ENCODE measurements at places on chromosomes 6 and 20. TPM values are rescaled to one million over a fixed set of nuclear protein-coding genes. Genes with fewer than 3 reads are reported as not detected.

ARMH2 gene
- not detected for total RNA-seq

SPACA1 gene
- not detected for total RNA-seq

PDYN gene
- not detected for total RNA-seq

BHLHE23 gene
- total RNA-seq: not detected

ME1 gene
- not detected for total RNA-seq

LST1 gene
- 14.6 TPM for total RNA-seq

TDRD6 gene
- total RNA-seq: not detected

PTCRA gene
- not detected for total RNA-seq

SLC23A2 gene
- 21.3 TPM for total RNA-seq

VGLL2 gene
- total RNA-seq: not detected

OPN5 gene
- not detected for total RNA-seq

SPATA25 gene
- 1.1 TPM for total RNA-seq

CFB gene
- total RNA-seq: not detected

PRDM13 gene
- not detected for total RNA-seq

AIF1 gene
- 71.8 TPM for total RNA-seq

DDAH2 gene
- total RNA-seq: 5.8 TPM

RPS6KA2 gene
- total RNA-seq: 2.1 TPM

RUNX2 gene
- total RNA-seq: 60.8 TPM

GRCh38 chr20:38246357-38247165 is 14.0 kb downstream of the KIAA1755 start:
- DNase-seq: no peak

DNA sequence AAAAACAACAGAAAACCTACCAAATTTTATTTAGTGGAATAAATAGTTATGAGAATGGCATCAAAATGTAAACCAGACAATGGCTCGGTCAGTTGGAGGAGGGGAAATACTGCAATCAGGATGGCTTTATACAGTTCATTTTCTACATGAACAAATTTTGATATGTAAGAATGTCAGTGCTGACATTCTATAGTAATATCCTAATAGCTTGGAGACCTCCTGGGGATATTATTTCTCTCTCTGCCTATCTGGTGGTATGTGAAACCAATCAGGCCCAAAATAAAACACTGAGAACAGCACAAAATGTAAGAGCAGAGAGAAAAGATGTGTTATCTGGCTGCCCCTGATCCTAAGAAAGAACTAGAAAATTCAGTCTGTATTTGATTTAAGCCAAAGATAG is 327.7 kb downstream of the UBE3D start:
- DNase-seq: no peak

DNA sequence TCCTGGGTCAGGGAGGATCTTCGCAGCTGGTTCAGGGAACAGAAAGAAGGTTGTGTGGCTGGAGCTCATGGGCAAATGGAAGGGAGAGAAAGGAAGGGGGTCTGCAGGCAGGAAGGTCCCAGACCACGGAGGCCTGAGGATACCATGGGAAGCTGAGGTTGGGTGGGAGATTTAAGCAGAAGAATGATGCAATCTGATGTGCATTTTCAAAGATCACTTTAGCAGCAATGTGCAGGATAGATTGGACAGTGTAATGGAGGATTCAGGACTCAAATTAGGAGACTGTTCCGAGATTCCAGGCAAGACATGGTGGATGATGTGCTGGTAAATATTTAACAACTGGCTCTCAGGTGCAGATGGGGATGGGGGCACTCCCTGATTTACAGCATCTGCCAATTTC is 5.8 kb upstream of the RRBP1 start:
- DNase-seq: no peak

DNA sequence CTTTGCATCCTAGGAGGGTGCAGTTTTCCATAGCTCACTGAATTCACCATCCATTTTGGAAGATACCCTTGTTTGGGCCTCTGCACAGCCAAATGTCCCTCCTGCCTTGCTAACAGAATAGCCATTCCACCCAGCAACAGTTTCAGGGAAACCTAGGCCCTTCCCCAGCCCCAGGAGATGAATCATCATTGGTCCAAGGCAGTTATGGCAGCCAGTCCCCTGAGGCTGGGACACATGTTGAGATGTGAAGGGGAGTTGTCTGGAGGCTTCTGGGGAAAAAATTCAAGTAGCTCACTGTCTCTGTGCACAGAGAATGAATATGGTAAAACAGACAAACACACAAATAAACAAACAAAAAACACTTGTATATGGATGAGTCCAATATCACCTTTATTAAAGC is 17.4 kb upstream of the SIRPB2 start:
- no peak for DNase-seq

- DNase-seq: no peak
Observed at GRCh38 chr6:81381382-81381916, 371.0 kb downstream of the TENT5A start.

DNA sequence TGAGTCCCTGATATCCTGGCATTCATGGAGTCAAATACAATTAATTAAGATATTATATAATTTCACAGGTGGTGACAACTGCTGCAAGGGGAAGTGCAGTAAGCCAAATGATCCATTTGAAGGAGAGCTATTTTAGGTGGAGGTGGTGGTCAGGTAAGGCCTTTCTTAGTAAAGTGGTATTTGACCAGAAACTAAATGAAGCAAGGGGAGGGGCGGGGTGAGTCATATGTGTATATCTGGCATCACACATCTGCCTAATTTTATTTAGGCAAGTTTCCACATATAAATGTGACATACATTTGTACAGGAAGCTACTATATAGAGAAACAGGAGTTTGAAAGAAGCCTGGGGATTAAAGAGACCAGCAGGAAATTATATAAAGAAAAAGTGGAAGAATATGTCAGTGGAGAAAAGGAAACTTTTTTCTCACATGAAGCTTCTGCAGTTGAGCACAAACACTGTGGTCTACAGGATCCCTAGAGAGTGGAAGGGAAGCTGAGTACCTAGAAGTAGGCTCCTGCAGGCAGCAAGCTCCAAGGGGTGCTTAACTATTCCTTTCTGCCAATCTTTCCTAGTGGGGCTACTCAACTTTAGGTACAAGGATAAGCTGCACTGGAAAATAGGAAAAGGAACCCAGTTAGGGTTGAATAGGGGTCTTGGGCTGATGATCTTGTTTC is 99.6 kb downstream of the OGFRL1 start:
- DNase-seq: no peak

DNA sequence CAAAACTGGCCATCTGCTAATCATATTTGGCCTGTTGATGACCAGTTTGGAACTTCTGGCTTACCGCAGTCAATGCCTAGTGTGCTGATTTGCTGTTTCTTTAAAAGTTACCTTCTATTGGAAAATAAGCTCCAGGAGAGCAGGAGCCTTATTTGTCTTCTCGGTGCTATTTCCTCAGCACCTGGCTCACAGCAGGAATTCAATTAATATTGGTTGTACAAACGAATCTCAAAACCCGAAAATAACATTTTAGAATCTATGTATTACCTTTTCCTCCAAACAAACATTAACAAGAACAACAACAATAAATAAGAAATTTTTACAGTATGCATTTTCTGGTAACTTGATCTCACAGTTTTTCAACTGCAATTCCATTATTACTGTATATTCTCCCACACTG is 1080.7 kb upstream of the MAP3K7 start:
- DNase-seq: no peak

DNA sequence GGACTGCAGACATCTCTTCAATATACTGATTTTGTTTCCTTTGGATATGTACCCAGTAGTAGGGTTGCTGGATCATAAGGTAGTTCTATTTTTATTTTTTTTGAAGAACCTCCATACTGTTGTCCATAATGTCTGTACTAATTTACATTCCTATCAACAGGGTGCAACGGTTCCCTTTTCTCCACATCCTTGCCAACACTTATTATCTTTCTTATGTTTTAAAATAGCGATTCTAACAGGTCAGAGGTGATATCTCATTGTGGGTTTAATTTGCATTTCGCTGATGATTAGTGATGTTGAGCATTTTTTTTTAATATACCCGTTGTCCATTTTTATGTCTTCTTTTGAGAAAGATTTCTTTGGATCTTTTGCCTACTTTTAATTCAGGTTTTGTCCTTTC is 2.0 kb upstream of the TP53RK start:
- no peak for DNase-seq

GRCh38 chr6:49506569-49507111 is 6.9 kb downstream of the GLYATL3 start:
- no peak for DNase-seq

GRCh38 chr6:48613231-48613949 is 502.4 kb upstream of the PTCHD4 start:
- no peak for DNase-seq

GRCh38 chr6:44094403-44095242 is 32.6 kb downstream of the MRPL14 start:
- DNase-seq: no peak

GRCh38 chr20:58906894-58907293 is 54.4 kb downstream of the GNAS start:
- no peak for DNase-seq

- no peak for DNase-seq
Observed at GRCh38 chr6:100176311-100176950, 182.4 kb upstream of the MCHR2 start.

GRCh38 chr6:133114973-133115372 is 126.2 kb upstream of the EYA4 start:
- DNase-seq: no peak

DNA sequence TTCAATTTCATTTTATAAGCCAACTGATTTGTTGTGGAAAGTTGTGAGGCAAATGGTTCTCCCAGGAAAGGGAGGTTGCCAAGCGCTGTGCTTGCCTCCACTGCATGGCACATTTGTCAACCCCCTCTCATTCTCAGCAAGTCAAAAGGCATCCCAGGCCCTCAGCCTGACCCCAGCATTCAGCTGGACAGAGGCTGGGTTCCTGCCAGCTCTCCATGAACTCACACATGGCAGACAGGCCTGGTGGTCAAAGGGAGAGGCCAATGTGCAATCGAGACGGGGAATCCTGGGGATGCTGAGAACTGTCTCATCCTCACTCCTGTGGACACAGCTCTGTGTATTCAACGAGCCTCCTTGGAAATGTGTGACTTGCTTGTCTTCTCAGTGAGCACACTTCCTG is 106.0 kb upstream of the CDH4 start:
- DNase-seq: no peak

GRCh38 chr6:122654012-122654411 is 43.8 kb downstream of the PKIB start:
- DNase-seq: no peak

GRCh38 chr6:163348789-163349680 is 65.5 kb upstream of the QKI start:
- no peak for DNase-seq

DNA sequence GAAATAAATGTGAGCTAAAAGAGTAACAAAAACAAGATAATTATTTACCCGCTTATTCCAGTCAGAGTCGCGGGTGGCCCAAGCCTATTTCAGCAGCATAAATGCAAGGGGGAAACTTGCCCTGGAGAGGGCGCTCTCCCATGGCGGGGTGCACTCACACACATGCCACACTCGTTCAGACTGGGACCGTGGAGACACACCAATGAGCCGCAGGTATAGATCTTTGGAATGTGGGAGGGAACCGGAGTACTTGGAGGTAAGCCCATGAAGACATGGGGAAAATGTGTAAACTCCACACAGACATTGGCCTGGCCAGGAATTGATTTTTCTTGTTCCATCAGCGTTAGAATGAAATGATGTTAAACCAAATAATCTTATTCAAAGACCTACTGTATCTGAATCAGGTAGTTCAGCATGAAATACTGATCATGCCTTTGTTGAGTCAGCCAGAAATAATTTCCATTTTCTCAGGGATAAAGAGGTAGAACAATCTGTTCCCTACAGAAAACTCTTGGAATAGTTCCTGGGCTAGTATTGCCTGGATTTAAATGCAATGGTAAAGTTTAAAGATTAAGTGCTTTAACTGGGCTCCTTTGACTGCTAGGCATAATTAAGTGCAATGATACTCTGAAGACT is 191.5 kb downstream of the MCHR2 start:
- no peak for DNase-seq

- DNase-seq: no peak
Observed at GRCh38 chr6:38407192-38407591, 232.5 kb downstream of the BTBD9 start.

GRCh38 chr6:107555449-107555848 is 65.5 kb downstream of the SOBP start:
- no peak for DNase-seq

DNA sequence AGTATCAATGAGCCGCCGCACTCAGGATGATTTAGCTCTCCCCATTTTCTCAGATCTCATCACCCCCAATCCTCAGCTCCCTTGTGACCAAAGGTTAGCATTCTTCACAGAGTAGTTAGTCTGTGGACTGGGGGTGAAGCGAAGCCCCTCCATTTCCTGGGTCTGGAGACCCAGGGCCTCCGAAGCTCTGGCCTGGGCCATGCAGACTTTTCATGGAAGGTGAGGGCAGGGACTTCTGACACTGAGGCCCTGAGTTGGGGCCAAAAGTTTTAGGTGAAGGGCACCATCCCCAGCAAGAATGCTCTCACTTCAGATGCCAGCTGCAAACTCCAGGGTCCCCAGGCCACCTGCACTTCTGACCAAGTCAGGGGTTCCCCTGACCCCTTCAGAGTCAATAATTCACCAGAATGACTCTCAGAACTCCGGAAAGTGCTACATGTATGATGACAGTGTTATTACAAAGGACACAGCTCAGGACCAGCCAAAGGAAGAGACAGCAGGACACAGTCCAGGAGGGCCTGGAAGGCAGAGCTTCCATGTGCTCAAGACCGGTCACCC is 65.7 kb upstream of the DUSP22 start:
- DNase-seq: no peak

GRCh38 chr6:111846492-111847409 is 26.5 kb downstream of the FYN start:
- DNase-seq: no peak

- no peak for DNase-seq
Observed at GRCh38 chr20:15851576-15852215, 721.6 kb downstream of the KIF16B start.

Data from activated T-helper 2 cell treated with anti-CD3 and anti-CD28 coated beads, Interferon-gamma antibody, Interleukin-2, Interleukin-4, amounts not matched to agents 10 μg/mL and 5 μg/mL and 100 μg/mL, durations not matched to agents 14 hours and 24 hours and 36 hours (primary cell).